ENCODE measurements at places on chromosomes 16 and 17.

- DNase-seq, result no peak
Observed at GRCh38 chr17:5592382-5592781, 8.1 kb upstream of the NLRP1 start.

- no peak for DNase-seq
Observed at GRCh38 chr16:50285406-50286003, 19.2 kb downstream of the ADCY7 start.

DNA sequence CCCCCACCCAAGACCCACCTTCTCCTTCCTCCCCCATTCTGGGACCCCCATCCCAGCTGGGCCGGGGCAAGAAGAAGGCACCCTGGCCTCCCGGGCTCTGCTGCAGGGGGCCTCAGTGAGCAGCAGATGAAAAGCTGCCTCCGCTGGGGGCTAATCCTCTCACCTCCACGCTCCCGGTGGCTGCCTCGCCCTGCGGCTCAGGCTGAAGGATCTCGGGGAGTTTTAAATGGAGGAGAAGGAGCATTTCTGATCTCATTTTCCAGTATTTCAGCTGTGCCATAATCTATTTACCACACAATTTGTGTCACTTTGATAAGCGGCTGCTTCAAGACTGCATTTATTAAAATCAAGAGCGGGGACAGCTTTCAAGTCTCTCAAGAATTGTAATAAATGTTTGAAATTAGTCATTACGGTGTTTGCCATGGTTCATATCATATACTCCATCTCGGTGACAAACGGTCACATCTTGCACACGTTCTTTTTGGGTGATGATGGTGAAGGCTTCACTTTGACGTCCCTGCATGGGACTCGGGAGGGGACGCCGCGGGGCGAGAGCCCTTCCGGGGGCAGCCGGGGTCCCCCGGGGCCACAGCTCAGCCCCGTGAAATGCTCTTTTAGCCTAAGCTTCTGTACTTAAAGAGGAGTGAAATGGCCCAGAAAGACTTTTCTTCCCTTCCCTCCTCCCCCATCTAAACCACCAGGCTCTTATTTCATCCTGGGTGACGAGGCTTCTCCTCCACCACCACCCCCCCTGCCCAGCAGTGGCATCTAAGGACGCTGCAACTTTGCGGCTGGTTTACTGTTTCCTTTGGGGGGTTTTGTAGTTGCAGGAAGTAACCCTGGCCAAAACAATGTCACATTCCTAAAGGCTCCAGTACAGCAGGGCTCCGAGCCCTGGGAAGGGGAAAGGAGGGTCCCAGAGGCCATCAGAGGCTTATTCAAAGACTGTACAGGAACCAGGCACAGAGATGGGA is 313.1 kb upstream of the TNRC6C start:
- DNase-seq, result peak; percentile 80

DNA sequence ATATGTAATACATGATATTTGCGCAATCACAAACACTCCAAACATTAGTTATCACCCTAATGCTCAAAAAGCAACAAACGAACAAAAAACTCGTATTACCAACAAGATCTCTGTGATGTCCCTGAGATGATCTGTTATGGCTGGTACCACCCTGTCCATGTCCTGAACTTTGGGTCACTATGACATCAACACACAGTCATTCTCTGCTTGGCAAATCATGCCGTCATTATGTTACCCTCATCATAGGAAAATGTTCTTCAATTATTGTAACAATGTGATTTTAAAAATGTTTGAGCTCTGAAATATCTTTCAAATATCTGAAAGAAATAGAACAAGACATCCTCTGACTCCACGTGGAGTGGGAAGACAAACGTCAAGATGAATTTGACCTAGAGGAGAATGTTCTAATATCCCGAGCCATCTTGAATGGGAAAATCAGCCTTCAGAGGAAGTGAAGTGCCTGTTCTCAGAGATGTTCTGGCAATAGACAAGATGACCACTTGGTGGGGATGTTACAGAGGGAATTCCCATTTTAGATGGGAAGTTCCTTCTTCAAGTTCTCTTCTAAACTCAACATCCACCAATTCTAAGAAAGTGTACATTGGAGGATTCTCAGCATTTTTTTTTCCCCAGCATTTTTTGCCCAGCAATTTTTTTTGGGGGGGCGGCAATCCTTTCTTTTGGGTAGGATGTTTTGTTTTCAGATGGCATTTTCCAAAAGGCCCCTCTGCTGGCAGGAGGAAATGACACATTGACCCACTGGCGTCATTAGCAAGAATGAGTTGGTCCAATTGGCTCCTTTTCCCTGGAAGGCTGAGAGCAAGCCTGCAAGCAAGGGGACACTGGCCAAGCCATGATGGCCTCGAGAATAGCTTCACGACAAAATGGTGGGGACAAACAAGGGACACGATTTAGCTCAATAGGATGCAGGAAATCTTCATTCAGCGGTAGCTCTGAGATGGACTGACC is 3.7 kb upstream of the HSD17B2 start:
- no peak for DNase-seq

- peak; percentile 80 for DNase-seq
Observed at GRCh38 chr16:30902029-30902972, 5.9 kb downstream of the CTF1 start.

- DNase-seq, result peak; percentile 73
Observed at GRCh38 chr17:4678448-4679026, 25.4 kb downstream of the PELP1 start.

DNA sequence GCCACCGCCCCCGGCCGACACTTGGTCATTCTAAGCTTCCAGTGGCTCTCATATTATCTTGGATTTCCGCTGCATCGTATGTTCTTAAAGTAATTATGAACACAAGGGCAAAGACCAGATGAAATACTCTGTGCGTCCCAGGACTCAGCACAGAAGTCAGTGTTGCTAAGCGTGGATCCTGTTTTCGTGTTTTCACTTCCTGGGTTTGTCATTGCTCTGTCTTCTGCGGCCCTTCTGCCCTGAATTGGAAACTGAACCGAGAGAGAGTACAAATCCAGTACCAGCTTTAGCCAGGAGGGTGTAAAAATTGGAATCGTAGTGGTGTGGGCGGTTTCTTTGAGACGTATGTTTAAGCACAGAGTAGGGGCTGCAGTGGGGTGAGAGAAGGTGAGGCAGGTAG is 32.7 kb downstream of the DBNDD1 start:
- DNase-seq, result no peak

- no peak for DNase-seq
Observed at GRCh38 chr16:2230376-2230775, 5.9 kb upstream of the DNASE1L2 start.

GRCh38 chr16:24988593-24989338 is 26.4 kb downstream of the ARHGAP17 start:
- DNase-seq, result no peak

DNA sequence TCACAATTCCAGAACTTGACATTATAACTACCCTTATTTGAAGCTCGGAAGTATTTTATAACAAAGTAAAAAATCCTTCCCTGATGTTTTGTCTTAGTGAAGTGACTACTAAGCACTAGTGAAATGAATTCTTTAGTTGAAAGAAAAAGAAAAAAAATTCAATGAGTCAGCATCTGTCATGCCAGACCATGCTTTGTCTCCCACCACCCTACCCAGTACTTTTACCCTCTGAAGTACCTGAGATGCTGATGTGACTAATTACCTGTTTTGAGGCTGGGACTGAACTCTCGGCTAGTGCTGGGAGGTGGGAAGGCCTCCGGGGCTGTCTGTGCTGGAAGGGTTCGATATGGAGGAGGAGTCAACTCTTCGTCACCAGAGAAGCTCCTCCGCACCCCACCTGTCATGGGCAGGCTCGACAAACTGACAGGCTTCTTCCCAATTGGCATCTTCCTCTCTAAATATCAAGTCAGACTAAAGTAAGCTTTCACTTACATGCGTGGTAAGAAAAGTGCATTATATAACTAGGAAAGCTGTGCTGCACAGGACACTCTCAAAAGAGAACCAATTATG is 19.6 kb downstream of the NME2 start:
- no peak for DNase-seq

DNA sequence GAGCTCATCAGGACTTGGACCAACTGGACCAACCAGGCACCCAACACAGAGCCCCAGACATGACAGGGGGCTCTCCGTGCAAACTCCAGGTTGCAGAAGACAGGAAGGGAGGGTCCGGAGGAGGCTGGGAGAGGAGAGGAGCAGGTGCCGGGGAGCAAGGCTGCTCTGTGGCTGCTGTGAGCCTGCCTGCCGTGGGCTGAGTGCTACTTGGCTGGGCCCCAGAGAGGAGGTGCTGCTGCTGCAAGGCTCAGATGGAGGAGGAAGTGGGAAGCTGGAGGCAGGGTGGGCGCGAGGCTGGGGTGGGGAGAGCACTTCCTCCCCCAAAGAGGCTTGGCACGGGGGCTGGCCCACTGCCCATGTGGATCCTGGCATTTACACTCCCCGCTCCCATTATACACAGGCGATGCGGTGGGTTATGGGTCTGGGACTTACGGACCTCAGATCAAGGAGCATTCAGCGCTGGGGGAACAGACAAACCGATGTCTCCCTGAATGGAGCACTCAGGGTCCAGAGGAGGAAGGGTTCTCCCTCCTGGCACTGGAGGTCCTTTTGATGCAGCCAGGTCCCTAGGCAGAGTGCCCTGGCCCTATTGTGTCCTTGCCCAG is 15.9 kb downstream of the EPOP start:
- no peak for DNase-seq

DNA sequence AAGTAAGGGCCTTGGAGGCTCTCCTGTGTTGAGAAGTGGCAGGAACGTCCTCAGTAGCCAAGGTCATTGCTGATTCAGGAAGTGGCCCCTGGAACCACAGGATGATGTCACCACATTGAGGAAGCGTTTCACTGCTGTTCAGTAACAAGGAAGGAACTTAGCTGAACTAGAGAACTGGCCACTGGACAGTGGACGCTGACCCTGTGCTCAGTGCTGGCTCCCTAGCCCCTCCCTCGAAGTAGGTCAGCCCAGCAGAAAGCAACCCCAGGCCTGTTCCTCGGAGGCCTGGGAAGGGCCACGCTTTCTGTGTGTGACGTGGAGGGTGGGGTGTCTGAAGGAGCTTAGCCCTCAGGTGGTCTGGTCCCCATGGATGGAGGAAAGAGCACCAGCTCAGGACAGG is 58.3 kb downstream of the B9D1 start:
- no peak for DNase-seq

DNA sequence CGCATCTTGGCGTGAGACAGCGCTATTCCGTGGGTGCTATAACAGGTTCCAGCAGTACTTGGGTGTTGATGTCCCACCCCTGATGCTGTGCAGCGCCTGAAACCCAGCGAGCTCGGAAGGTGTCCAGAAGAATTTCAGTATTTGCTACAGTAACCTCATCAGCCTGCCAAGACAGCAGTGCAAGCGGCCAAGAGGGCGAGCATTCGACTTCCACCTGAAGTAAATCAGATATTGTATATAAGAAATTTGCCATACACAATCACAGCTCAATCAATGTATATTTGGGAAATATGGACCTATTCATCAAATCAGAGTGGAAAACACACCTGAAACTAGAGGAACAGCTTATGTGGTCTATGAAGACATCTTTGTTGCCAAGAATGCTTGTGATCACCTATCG is 13.0 kb downstream of the APPBP2 start:
- DNase-seq, result no peak

- DNase-seq, result peak; percentile 60
Observed at GRCh38 chr16:3458278-3458851, 14.9 kb downstream of the NAA60 start.

DNA sequence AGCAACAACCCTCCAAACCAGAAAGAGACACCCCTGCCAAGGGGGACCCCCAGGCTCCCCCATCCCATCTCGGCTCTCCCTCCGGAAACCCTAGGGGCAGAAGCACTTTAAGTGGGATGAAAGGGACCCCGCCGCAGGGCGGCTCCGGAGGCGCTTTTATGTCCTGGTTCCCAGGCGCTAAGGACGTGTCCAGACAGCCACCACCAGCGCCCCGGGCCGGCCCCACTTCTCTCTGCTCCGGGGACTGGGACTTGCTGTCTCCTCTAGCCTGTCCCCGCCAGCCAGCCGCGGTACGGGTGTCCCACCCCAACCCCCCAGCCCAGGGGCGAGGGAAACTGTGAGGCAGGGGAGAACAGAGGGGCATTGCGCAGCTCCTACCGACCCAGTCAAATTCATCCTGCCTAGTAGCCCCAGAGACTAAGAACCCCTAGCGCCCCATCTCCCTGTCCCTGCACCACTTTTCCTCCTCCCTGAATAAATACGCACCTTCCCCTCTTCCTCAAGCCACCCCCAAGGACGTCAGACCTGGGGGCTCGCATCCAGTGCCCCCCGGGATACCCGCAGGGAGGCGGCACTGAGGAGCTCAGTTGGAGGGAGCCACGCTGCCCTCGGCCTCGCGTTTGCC is 4.1 kb downstream of the SP6 start:
- no peak for DNase-seq

DNA sequence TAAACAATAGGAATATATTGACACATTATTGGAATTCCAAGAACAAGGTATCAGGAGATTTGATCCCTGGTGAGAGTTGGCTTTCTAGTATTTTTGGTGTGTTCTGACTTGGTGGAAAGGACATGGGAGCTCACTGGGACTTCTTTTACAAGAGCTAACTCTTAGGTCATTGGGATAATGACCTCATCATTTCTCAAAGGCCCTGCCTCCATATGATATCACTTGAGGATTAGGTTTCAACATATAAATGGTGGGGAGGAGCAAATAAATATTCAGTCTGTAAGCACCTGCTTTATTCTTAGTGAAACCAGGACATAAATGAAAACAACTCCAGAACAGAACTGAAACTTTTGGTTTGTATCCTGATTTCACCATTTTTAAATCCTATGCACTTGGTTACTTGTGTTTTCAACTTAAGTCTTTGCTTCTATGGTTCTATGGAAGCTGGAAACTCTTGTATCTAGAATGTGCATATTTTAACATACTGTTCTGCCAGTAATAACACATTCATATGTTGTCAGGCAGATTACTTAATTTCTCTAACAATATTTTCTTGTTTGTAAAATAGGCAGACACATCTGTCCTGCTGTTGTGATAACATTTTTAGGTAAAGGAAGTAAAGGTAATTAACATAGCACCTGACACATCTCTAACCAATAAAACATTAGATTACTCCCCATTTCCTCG is 1527.7 kb upstream of the CDH8 start:
- DNase-seq, result no peak

GRCh38 chr16:81695321-81696165 is 83.5 kb upstream of the PLCG2 start:
- DNase-seq, result no peak

DNA sequence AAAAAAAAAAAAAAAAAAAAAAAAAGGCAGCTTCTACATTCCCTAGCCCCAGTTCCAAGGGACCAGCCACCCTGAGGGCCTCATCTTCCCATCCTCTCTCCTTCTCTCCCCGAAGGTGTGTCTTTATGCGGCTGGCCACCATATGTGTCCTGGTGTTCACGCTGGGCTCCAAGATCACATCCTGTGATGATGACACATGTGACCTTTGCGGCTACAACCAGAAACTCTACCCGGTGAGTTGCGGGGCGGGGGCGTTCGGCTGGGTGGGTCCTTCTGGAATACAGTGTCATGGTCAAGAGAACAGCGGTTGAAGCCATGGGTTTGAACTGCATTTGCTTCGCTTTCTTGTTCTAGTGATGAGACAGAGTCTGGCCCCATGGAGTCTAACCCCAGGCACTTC is 22.6 kb upstream of the COQ7 start:
- no peak for DNase-seq

- DNase-seq, result no peak
Observed at GRCh38 chr16:87809150-87809902, 43.5 kb upstream of the KLHDC4 start.

GRCh38 chr16:17612336-17612735 is 141.6 kb upstream of the XYLT1 start:
- DNase-seq, result no peak

- DNase-seq, result no peak
Observed at GRCh38 chr17:81019563-81020442, 15.1 kb upstream of the BAIAP2 start.

Data from activated CD8-positive, alpha-beta memory T cell treated with anti-CD3 and anti-CD28 coated beads, Interleukin-2, amount 50 U/mL, for 48 hours (primary cell).